ENCODE measurements at places on chromosomes 7 and 10.
A peak's percentile ranks its signal among the peaks of the same experiment; 100 is the strongest.

DNA sequence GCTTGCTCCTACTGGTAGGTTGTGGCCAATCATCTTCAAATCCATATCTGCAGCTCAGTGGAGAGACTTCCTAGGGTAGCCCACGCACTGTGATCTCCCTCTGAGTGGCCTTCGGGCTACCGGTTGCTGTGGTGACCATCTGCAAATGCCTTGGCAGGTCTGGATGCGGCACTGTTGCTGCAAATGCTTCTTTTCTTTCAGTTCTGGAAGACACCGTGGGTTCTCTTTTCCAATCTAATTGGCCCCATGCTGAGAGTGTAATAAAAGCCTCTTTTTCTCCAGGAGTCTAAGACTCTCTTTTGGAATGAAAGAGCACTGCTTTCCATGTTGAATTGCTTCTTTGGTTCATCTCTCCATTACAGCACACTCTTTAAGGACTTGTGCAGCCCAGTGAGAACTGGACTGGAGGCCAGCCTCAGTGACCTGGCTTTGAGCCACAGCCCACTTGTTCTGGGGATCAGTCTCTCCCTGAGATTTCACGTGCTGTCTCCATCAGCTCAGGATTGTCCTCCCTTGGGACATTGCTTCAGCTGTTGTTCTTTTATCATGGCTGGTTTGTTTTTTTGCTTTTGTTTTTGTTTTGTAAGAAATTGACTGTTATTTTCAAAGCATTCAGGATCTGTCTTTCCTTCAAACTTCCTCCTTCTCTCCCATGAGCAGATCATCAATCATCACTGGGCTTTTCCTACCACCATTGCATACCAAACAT, 286.6 kb downstream of the BMPER start:
- no peak for DNase-seq

DNA sequence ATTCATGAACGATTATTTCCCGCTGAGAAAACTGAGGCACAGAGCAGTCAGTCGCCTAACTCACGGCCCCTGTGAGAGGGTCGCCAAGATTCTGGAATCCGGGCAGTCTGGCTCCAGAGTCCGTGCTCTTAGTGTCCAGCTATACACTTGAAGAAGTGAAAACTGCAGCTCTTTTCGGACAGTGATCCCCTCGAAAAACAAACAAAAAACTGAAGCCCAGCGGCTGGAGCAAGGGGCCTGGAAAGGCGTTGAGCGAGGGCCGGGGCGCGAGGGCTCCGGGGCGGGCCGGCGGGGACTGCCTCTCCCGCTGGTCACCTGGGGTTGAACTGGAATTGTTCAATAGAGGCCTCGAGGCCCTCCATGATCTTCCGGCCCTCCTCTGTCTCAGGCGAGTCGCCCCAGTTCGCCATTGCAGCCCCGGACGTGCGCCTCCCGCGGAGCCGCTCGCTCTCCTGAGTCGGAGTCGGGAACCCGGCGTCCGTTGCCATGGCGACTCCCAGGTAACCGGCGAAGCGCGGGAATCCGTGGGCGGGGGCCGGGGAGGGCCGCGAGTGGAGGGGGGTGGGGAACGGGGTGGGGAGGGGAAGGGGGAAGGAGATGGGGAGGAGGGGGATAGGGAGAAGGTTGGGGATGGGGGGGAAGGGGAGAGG, 881 bp downstream of the C10orf67 start:
- DNase-seq, result peak; percentile 13

GRCh38 chr7:127862525-127862924, 168.7 kb downstream of the LRRC4 start:
- no peak for DNase-seq

DNA sequence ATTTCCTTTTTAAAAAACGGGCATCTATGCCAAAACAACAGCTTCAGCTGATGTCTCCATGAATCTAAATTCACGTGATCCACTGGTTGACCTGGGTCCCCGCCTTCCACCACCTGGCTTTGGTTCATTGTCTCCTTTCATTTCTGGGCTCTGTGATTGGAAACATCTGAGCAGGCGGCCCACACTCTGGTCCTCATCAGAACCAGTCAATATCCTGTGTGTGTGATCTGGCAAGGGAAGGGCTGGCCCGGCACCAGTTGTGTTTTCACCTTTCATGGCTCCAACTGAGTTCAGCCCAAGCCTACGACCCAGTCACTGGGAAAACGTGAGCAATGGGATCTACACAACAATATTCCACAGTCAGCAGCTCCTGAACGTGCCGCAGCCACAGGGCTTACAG, 46.2 kb downstream of the PARP12 start:
- no peak for DNase-seq

DNA sequence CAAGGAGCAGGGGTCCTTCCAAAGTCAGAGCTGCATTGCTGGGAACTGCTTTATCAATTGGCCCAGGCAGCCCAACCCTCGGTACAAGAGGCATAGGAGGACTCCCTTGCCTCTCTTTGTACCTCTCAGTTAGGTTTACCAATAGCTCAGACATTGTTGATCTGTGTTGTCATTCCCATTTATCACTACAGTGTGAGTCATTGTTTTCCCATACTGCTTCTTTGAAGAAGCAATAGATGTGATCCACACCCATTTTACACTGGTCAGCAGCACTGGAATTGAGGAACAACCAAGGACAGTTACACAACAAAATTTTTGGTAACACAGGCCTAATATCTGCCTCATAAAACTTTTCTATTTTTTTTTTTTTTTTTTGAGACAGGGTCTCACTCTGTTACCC, 307.2 kb downstream of the SNX13 start:
- no peak for DNase-seq

DNA sequence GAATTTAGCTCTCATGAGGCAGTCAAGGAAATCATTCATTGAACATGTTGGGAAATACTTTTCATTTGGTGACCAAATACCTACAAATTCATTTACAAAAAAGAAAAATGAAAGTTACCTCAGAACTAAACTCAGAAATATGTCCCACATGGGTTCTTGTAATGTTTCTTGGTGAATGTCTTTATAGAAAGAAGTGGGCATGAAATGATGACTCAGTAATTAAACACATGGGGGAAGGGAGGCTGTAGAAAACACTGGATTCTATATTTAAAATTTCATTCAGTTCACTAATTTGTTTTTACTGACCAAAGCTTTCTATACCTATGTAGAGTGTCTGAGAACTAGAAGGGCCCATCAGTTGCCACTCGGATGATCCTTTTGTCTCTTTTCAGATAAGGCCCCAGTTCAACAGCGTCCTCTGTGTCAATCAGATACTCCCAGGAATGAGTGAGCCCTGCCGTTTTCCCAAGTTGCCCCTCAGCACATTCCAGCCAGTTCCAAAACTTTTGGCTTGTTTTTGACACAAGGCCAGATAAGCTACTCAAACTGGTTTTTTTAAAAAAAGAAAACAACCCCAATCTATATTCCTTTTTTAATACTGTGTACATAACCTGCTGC, 49.3 kb upstream of the AGBL3 start:
- DNase-seq, result no peak
